Activated gamma-delta T cell treated with anti-CD3 and anti-CD28 coated beads, Interleukin-2, amount 50 U/mL, for 16 hours (primary cell): ENCODE measurements at places on chromosomes 6 and 20.

- DNase-seq = no peak
Observed at GRCh38 chr20:44624743-44625271, 26.7 kb downstream of the ADA start.

DNA sequence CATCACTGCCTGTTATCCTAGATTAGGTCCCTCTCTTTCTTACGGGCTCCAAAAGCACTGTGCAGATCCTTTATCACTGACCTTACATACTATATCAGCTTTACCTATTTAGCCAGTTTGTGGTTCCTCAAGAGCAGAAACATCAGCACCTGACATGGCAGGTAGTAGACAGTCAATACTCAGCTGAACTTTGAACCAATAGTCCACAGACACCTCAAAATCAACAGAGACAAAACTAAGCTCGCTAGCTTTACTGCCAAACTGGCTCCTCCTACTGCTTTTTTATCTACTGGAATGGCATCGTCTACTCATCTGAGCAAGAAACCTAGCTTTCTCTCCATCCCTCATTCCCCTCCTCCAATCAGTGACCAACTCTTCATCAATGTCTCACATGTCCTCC is 5.6 kb downstream of the IL17A start:
- DNase-seq = no peak

- DNase-seq = no peak
Observed at GRCh38 chr6:111658462-111659154, 52.9 kb upstream of the TRAF3IP2 start.

GRCh38 chr20:2624190-2624589 is 28.2 kb upstream of the NOP56 start:
- no peak for DNase-seq

- DNase-seq = no peak
Observed at GRCh38 chr6:149978610-149979009, 14.9 kb downstream of the ULBP1 start.

GRCh38 chr6:149901444-149902140 is 3.7 kb upstream of the RAET1E start:
- no peak for DNase-seq

GRCh38 chr6:17269840-17270239 is 11.3 kb upstream of the RBM24 start:
- no peak for DNase-seq

GRCh38 chr6:82902290-82902689 is 163.4 kb downstream of the UBE3D start:
- no peak for DNase-seq

- no peak for DNase-seq
Observed at GRCh38 chr6:170450916-170451761, 102.0 kb downstream of the PSMB1 start.

GRCh38 chr6:137361701-137362100 is 132.5 kb downstream of the OLIG3 start:
- DNase-seq = no peak

DNA sequence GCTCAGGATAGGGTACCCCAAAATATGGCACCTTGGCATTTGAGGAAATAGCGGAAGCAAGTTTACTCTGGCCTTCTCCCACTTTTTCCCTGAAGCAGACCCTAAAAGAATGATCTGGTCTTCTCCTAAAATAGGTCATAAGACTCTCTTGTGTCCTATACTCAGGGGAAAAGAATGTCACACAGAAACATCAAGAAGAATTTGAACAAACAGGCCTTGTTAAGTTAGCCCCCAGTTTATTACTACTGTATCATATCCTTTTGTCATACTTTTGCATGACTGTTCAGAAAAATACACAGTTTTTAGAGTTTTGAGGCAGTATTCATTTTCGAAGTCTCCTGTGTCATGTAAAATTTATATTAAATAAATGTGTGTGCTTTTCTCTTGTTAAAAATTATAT is 12.5 kb downstream of the TAAR2 start:
- no peak for DNase-seq

GRCh38 chr6:42276034-42276890 is 58.6 kb upstream of the MRPS10 start:
- DNase-seq = no peak

GRCh38 chr20:13221313-13221672 is 219 bp downstream of the ISM1 start:
- DNase-seq = no peak

- no peak for DNase-seq
Observed at GRCh38 chr6:88650029-88650619, 313.3 kb downstream of the RNGTT start.

DNA sequence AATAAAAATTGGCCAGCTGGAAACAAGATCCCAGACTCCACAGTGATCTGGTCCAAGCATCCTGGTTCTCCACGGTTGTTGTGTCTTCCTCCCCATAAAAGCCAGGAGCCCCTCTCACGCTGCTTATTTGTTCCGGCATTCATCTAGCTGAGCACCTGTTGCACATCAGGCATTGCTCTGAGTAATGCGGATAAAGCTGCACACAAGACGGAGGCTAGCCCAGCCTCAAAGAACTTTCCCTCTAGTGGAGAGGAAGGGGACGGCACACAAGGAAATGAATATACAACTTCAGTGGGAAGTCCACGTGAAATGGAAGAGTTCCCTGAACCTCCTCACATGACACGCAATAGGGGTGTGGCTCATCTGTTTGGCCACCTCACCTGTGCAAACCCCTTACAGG is 30.3 kb upstream of the NXT1 start:
- no peak for DNase-seq

- DNase-seq = no peak
Observed at GRCh38 chr20:11205769-11206362, 532.1 kb upstream of the JAG1 start.

DNA sequence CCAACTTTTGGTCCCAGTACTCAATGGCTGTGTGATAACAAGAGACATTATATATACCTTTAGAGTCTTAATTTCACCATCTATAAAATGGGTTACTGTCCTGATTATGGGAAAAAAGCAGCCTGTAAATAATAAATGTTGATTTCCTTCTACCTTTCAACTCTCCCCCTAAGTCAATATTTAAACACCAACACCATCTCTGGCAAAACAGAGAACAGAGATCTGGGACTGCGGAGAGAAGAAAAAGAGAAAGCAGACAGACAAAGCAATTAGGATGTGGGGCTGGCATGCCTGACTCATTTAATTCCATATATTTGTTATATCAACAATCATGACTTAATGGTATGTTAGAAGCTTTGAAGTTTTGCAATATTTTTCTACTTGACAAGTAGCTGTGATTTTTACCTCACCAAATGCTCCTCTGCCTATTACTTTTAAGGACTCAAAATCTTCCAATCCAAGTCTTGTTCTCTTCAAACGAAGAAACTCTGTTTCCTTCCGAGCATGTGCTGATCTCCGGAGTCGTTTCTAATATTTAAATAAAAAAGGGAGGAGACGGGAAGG is 23.3 kb downstream of the STK38 start:
- DNase-seq = no peak

DNA sequence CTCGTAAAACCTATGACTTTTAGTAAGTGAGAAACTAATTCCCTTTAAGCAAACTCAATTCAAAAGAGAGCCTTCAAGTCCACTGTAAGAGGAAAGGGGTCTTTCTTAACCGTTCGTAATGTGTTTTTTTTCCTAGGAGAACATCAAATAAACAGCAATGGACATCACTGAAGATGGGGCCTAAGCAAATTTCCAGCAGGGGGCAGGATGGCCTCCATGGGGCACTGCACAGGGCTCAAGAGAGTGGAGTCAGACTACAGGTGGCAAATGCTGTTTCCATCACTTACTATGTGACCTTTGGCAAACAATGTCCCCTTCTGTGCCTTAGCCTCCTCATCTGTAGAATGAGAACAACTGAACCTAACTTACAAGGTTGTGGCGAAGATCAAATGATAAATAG is 88.7 kb downstream of the ARHGAP18 start:
- peak; percentile 21 for DNase-seq

DNA sequence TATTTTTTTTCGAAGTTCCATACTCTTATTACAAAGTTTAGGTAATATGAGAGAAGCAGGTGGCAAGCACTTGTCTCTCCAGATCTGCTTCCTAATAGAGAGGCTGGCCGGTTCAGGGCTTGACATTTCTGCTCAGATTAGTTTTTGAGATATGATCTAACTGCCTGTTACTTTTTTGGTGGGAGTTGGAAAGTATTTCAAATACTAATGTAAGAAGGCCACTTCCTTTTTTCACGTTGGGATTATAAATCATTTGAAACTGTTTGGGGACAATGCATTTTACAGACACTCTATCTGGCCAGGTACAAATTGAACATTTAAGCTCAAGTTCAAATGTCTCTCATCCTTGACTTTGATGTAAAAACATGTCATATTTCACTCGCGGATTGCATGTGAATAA is 222.1 kb upstream of the SULF2 start:
- DNase-seq = no peak

GRCh38 chr20:32564921-32565734 is 20.0 kb downstream of the NOL4L start:
- DNase-seq = no peak

GRCh38 chr20:327186-328026 is 2.1 kb downstream of the SOX12 start:
- DNase-seq = peak; percentile 52

DNA sequence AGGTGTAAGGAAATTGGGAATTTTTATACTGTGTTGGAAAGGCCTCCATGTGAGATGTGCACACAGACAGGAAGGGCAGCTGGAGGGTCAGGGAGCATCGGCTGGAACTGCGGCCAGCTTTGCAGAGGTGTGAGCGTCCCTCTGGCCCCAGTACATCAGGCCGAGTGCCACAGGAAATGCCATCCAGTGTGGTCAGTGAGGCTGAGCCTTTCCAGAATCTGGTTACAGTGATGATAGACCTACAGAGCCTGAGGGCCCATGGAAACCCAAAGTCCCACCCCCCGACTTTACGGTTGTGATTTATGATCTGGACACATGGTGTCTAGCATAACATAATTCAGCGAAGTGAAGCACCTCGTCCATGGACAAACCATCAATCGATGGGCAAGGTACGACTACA is 137.3 kb upstream of the PDE10A start:
- no peak for DNase-seq

- no peak for DNase-seq
Observed at GRCh38 chr20:13777171-13777601, 7.5 kb downstream of the ESF1 start.

- no peak for DNase-seq
Observed at GRCh38 chr6:112579601-112580000, 232.5 kb downstream of the RFPL4B start.
